Stimulated activated CD8-positive, alpha-beta memory T cell treated with anti-CD3 and anti-CD28 coated beads, Interleukin-4, amount 100 ng/mL, for 4 hours (primary cell): ENCODE measurements at places on chromosomes 3 and 15.

GRCh38 chr3:71208211-71209095, 375.1 kb downstream of the FOXP1 start:
- no peak for DNase-seq

GRCh38 chr3:123385001-123385401, 63.9 kb downstream of the ADCY5 start:
- DNase-seq = no peak

DNA sequence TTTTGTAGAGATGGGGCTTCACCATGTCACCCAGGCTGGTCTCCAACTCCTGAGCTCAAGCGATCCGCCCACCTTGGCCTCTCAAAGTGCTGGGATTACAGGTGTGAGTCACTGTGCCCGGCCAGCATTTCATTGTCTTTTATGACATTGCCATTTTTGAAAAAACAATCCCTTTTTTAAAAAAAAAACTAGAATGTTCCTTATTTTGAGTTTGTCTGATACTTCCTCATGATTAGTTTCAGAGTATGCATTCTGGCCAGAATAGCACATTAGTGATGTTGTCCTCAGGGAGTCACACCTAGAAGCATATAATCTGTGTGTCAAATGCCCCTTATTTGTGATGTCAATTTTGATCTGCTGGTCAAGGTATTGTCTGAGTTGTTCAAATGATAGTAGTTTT, 21.2 kb upstream of the NMD3 start:
- no peak for DNase-seq

DNA sequence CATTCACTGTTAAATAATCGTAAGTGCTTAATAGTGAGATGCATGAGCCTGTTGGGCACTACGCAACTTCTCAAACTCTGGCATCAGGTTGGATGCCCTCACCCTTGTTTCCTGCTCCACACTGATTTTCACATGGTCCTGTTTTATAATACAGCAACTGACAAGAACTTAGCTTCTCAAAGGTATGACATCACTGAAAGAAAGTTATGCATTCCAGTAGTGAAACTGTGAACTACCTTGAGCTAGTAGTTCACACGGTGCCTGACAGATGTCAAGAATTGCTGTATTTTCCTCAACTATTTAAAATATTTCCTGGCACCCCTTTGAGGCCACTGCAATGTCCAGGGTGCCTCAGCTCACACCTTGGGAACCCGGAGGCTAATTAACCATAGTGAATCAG, 327.5 kb downstream of the RORA start:
- no peak for DNase-seq

DNA sequence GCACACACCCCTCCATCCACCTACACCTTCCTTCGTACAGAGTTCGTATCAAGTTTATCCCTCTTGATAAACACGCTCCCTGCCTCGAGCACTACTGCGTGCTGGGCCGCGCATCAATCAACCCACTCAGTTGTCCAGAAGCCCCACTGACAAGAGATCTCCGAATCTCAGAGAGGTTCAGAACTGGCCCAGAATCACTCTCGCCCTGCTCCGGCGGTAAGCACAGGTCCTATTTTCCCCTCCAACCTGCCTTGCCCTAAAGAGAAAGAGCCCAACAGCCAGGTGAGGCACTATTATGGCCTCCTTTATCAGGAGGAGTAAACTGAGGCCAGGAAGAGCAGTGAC, 494 bp upstream of the NISCH start:
- no peak for DNase-seq

- DNase-seq = no peak
These were observed 238.1 kb downstream of the LPP start for GRCh38 chr3:188392076-188392475.

GRCh38 chr3:51669241-51670052, 1.6 kb upstream of the TEX264 start:
- DNase-seq = peak; percentile 58
